Right ventricle myocardium superior (tissue), 1 donor: ENCODE measurements at places on chromosomes 7 and 10. TPM values are rescaled to one million over a fixed set of nuclear protein-coding genes. Genes with fewer than 3 reads are reported as not detected.

- DNase-seq: no peak
Measured at GRCh38 chr10:77975086-77975666, 48.6 kb upstream of the DLG5 start.

DNA sequence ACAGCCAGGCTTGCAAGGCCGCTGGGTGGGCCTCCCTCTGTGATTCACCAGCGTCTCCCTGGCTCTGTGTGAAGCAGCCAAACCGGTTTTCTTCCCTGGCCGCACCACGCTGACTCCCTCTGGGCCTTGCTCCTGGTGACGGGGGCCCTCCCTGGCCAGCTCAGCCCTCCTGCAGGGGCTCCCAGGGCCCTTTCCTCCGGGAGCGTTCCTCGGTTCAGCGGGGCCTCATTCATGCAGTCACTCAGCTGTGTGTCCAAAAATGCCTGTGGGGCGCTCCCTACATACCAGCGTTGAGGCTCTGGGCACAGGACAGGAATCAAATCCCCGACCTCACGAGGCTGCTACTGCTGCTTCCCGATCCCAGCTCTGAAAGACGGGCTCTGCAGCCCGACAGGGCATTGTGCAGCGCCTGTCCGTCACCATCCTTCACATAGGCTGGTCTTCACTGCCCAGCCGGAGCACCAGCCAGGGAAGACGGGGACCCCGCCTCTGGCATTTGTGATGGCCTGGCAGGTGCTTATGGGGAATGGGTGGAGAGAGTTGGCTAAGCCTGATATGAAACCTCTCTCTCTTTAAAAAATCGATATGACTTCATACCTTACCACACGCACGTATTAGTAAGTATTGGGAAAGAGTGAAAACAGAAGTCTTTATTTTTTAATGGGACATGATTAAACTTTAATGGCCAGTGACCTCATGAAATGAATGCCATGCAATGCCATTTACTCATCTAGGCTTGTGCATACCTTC, 110.0 kb upstream of the SHH start:
- DNase-seq: no peak

Gene DEPP1
- total RNA-seq: 35.1 TPM

Gene PRSS37
- not detected for total RNA-seq

- no peak for DNase-seq
Measured at GRCh38 chr10:66095610-66096009, 830.2 kb upstream of the LRRTM3 start.

- DNase-seq: no peak
Measured at GRCh38 chr10:88858491-88858890, 6.8 kb upstream of the ANKRD22 start.
